ENCODE measurements at places on chromosomes 6 and 20.

GRCh38 chr20:11453430-11453829, 464.3 kb upstream of the BTBD3 start:
- no peak for DNase-seq

DNA sequence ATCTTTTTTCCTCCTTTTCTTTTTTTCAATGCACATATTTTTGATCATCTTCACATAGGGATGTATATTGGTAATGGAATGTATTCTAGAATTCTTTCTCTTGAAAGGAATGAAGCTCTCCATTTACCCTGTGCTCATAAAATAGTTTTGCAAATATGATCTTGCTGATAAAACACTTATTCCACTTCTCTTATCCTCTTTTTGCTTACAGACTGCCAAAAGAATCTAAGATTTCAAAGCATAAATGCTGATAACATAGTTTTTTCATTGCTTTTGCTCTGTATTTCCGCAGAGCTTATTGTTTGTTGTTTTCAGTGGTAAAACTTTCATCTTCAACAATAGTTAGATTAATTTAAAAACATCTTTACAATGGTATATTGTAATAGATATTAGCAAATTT, 350.5 kb downstream of the PAX1 start:
- no peak for DNase-seq

DNA sequence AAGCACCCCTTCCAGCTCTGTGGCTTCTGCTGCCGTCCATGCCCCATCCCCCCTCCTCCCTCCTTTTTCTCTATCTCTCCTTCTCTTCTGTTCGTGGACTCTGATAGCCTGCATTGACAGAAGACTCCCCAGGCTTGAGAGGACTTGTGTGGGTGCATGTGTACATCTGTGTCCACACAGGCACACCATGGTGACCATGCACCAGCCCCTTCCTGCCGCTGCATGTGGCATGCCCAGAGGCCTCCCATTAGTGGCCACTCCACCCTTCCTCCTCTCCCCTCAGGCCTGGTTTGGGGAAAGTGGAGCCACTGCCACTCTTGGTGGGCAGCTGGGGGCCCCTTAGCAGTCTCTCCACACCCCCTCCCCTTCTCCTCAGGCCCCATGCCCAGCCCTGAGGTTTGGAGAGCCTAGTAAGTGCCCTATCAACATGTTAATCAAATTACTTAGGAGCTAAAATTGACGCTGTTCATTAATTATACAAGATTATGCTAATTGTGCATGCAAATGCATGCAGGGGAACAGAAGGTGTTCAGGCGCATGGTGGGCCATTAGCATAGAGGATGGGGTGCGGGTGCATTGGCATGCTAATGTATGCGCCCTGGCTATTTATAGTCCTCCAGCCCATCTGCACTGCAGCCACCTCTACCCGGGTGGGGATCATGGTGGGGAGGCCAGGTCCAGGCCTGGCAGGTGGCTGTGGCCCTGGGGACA, 45.9 kb downstream of the EBF4 start:
- DNase-seq: no peak

DNA sequence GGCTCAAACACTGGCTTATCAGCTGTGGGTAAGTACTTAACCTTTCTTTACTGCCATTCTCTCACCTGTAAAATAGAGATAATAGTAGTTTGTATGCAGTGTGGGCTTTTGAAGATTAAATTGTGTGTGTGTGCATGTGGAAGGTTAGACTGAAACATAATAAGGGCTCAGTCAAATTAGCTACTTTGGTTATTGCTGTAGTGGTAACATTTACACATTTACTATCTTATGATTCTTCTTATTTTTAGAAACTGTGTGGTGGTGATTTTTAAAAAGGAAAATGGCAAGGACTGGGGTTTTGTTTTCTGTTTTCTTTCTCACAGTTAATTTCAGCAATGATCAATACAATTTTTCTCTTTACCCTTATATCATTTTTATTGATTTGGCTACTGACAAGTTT, 206.9 kb downstream of the NKAIN2 start:
- DNase-seq: no peak

DNA sequence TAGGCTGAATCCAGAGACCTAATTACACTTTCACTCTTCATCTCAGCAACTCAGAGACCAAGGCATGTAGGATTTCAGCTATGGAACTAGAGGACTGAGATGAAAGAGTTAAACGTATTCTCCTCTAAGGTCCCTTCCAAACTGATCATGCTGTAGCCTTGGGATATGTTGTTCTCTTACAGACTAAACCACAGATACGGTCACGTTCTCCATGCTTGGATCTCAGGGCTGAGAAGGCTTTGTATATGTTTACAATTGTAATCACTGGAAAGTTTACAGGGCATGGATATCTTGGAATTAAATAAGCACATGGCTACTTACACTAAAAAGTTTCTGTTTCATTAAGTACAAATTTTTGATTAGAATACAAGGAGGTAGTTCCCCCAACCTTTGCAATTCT, 50.1 kb downstream of the PKIB start:
- DNase-seq: no peak

- no peak for DNase-seq
Observed at GRCh38 chr20:54086507-54087039, 16.2 kb upstream of the BCAS1 start.

- no peak for DNase-seq
Observed at GRCh38 chr20:37042986-37043972, 52.5 kb downstream of the RBL1 start.

GRCh38 chr20:50040432-50041245, 57.9 kb downstream of the SNAI1 start:
- no peak for DNase-seq

GRCh38 chr6:6688951-6689350, 100.4 kb downstream of the LY86 start:
- no peak for DNase-seq

DNA sequence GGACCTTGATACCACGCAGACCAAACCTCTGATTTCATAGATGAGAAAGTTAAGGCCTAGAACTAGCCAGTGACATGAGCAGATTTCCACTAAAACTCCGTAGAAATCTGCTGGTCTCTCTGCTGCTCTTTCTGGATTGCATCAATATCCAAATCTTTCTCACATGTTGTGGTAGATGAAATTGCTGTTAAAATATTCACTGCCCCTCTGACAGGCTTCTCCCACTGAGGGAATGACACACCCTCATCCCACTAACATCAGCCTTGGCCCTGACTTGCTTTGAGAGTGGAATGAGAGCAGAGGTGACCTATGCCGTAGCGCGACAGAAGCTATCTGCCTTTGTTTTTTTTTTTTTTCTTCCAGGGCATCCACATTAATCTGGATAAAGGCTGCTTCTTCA, 20.4 kb upstream of the EXOC2 start:
- no peak for DNase-seq

All from occipital lobe (tissue), 3 donors.